ENCODE measurements at places on chromosomes 16 and 17.

DNA sequence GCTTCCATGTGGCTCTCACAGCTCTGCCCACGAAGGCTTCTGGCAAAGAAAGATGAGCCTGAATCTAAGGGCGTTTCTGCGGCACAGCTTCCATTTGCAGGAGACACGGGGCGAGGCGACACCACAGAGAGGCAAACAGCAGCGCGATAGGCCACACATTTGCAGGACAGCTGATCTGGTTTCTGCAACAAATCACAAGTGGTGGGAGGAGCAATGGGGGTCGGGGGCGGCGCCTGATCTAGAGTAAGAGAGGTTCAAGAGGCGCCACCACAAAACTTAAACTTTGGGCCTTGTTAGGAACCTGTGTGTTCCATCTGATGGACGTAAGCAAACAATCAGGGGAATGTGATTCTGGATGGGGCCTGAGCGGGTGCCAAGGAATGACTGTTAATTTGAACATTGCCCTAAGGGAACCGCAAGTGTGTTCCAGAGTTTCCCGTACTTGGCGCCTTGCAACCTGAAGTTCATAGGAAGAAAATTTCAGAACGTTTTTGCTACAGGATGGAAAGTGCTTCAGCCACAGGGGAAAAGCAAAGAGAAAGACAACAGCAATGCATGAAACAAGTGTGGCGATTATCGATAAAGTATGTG is 18.9 kb upstream of the ENPP7 start:
- DNase-seq, result no peak

DNA sequence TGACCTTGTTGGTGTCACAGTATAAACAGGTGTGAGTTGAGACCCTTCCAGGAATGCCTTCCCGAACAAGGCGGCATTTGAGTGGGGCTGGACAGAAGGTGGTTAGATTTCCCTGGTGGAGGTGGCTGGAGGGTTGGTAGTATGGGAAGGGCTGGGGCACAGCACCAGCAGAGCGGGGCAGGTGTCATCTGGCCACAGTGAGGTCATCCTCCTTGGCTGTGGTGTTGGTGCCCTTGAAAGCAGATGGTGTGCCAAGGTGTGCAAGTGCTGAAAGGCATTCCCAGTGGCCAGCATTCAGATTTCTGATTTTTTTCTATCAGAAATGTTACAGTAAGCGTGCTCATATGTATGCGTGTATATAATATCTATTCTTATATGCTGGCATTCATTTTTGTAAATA is 126.6 kb downstream of the LAT start:
- DNase-seq, result no peak

DNA sequence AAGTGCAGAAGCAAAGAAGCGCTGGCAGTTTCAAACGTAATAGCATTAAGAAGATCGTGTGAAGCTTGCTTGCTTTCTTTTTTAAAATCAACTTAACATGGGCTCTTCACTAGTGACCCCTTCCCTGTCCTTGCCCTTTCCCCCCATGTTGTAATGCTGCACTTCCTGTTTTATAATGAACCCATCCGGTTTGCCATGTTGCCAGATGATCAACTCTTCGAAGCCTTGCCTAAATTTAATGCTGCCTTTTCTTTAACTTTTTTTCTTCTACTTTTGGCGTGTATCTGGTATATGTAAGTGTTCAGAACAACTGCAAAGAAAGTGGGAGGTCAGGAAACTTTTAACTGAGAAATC is 17.4 kb upstream of the RAB11FIP4 start:
- no peak for DNase-seq

DNA sequence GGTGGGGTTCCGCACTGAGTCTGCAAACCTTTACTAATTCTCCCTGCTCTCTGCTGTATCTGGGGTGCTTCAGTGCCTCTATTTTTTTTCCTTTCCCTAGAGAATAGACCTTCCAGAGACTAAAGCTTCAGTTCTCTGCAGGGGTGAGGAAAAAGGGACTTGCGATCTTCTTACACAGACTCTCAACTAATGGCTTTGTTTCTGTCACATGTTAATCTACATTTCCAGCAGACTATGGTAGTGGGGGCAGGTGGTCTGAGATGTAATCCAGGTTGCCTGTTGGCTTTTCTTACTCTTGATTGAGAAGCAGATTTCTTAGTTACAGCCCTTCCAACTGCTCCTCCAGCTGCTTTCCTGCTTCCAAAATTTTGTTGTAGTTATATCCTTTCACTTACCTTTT is 229.0 kb upstream of the NLRP1 start:
- no peak for DNase-seq

GRCh38 chr16:72099377-72099818 is 5.8 kb downstream of the DHX38 start:
- no peak for DNase-seq

GRCh38 chr17:62614142-62614541 is 13.3 kb upstream of the MRC2 start:
- no peak for DNase-seq

DNA sequence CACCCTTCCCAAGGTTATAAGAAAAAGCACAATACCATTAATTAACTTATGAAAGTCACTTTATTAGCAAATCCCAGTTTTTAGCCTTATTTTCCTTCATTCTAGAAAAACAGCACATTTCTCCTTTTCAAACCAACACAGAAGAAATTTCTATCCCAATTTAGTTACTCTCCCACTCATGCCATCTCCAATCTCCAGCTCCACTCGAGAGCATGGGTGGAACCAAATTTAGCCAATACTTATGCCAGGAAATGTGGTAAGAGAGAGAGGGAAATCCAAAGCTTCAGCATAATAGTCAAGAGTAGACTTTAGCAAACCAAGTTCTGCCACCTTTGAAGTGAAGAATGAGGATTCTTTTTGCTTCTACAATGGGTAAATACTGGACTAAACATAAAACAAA is 288.8 kb downstream of the KIF2B start:
- DNase-seq, result no peak

GRCh38 chr16:67120025-67120424 is 10.3 kb downstream of the PHAF1 start:
- no peak for DNase-seq

DNA sequence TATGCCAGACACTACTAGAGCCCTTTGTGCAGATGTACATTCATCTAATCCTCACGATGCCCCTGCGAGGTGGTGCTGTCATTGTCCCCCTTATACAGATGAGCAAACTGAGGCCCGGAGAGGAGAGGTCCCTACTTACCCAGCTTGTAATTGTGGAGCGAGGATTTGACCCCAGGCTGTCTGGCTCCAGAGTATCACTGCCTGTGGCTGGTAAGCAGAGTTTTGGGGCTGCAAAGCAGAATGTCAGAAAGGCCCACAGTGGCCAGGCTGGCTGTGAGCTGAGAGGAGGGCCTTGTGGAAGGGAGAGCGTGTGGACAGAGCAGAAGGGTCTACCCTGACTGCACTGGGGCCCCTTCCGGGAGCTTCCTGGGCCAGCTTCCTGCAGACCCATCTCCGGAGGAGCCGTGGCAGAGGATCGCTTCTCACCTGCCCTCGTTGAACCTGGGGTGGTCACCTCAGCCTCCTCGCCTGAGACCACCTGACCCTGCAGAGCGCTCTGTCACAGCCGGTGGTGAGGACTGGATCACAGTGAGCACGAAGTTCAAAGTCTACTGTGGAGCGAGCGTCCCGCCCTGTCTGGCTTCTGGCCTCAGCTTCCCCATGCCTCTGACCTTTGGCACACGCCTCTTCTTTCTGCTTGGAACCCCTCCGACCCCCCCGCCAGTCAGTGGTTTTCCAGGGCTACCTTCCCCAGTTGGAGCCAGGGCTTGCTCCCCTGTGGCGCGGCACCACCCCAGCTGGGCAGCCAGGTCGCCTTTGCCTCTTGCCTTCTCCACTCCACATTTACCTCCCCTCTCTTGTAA is 12.1 kb downstream of the CMIP start:
- DNase-seq, result no peak

DNA sequence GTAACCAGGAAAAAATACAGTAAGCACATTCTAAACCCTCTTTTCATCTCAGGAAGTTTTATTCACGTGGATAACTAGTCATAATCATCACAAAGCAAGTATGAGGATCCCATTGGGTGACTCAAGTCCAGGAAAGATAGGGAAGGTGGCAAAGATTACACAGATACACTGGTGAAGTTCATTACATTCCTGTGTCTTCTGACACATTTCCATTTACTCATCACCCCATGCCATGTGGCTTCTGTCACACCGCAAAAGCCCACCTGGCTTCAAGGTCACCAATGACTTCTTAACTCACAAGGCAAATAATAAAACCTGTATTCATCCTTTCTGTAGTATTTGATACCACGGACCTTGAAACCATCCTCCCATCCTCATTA is 17.0 kb downstream of the HS3ST3A1 start:
- no peak for DNase-seq

DNA sequence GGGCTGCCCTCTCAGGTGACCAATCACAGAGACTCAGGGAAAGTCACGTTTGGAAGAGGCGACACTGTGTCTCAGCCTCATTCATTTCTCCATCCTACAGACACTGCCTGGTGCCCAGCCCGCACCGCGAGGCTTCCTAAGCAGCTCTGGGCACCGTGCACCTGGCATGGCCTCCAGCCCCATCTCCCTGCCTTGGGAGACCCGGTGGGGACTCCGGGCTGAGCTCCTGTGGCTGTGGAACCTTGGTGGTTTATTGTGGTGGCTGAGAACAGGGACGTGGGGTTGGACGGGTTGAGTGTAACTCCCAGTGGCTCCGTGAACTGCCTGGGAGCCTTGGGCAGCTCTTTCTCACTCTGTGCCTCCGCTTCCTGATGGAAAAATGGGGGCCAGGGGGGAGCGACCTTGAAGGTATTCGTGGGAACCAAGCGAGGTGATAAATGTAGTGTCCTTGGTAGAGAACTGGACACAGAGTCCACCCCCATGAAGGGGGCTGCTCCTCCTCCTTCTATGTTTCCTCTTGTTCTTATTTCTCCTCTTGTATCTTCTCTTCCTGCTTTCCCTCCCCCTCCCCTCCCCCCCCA is 215.4 kb downstream of the SEC14L1 start:
- DNase-seq, result no peak

DNA sequence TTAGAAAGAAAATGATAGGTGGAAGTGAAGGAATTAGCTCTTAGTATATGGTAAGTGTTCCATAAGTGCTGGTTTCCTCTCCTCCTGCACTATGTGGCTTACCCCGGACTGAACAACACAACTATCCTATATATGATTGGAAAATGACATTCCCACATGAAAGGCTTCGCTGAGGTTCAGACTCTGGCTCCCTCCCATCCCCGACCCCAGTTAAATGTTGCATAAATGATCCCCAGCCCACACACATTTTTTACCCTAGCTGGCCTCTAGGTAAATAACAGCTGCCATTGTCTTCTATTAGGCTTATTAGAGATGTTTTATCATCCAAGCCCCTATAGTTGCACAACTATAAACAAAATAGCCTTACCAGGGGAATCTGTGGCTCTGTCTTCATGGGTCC is 495.6 kb upstream of the CDH11 start:
- no peak for DNase-seq

- DNase-seq, result no peak
Observed at GRCh38 chr16:89599451-89599858, 14.0 kb upstream of the DPEP1 start.

GRCh38 chr16:4315186-4316107 is at the start of gene GLIS2:
Gene GLIS2, plus strand, starts transcription at chr16:4316067. Its CDS starts 16,214 bp downstream, at chr16:4332281.
- no peak for DNase-seq

DNA sequence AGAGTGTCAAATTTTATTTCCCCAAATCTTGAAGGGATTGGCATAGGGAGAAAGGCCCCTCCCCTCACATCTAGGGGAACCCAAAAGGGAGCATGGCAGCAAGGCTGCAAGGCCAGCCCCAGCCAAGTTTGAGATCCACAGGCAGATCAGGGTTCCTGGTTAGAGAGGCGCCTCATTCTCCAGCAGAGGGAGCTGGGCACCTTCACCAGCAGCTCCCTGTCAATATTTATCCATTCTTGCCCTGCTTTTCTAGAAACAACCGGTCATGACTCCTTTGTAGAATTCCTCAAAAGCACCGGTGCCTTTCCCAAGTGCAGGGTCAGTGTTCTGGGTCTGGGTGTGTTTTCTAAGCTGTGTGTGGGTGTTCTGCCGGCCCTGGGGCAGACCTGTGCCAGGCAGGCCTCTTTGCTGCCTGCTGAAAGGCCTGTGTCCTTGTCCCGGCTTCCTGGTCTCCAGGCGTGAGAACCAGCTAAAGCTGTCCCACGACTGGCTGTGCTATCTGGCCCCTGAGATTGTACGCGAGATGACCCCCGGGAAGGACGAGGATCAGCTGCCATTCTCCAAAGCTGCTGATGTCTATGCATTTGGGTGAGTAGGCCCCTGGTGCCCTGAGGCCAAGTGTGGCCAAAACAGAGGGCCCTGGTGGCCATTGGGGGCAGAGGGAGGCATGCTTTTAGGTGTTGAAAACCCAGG is 21.2 kb upstream of the LGALS9 start:
- no peak for DNase-seq

- DNase-seq, result no peak
Observed at GRCh38 chr16:4733211-4733742, 794 bp downstream of the ANKS3 start.

DNA sequence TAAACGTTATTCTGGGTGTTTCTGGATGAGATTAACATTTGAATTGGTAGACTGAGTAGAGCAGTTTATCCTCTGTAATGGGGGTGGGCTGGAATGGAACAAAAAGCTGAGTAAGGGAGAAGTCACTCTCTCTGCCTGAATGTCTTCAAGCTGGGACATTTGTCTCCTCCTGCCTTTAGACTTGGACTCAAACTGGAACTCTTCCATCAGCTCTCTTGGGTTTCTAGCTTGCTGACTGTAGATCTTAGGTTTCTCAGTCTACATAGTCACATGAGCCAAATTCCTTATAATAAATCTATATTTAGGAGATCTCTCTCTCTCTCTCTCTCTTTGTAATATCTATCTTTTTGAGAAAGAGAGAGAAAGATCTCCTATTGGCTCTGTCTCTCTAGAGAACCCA is 553.3 kb upstream of the CDH11 start:
- DNase-seq, result no peak

DNA sequence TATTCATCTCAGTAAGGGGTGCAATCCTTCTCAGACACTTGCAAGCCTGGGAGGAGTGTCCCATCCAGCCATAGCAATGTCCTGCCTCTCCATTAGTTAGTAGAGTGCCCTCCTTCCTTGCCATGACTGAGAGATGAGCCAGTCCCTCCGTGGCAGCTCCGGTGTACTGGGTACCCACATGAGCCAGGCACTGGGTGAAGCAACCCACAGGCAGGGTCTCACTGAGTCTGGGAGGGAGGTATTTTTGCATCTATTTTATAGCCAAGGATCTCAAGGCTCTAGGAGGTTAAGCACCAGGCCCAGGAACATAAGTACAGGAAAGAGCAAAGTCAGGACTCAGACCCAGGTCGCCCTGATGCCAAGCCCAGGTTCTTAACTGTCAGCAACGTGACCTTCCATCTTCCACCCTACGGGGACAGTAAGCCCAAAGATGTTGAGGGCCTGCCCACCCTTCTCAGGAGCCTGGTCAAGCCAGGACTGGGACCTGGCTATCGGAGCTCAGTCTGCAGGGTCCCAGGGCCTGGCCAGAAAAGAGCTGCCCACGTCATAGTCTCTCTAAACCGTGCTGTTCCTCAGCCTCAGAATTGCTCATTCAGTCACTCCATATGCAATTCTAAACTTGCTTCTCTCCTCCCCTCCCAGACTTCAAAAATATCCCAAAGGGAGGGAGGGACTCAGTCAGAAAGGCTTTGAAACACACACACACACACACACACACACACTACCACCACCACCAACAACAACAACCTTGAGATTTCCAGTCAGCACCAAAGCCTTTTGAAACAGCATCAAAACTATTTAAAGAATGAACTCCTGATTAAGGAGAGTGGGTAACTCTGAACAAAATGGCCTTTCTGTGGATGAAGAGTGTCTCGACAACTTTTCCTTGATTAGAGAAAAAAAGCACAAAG is 16.6 kb downstream of the NOS2 start:
- DNase-seq, result no peak

Data from stimulated activated CD4-positive, alpha-beta T cell treated with anti-CD3 and anti-CD28 coated beads, Interleukin-15, amount 100 ng/mL, for 1 hour (primary cell).